ENCODE measurements at places on chromosomes 6 and 20.

- DNase-seq, result no peak
Observed at GRCh38 chr6:117512987-117513573, 30.6 kb downstream of the DCBLD1 start.

DNA sequence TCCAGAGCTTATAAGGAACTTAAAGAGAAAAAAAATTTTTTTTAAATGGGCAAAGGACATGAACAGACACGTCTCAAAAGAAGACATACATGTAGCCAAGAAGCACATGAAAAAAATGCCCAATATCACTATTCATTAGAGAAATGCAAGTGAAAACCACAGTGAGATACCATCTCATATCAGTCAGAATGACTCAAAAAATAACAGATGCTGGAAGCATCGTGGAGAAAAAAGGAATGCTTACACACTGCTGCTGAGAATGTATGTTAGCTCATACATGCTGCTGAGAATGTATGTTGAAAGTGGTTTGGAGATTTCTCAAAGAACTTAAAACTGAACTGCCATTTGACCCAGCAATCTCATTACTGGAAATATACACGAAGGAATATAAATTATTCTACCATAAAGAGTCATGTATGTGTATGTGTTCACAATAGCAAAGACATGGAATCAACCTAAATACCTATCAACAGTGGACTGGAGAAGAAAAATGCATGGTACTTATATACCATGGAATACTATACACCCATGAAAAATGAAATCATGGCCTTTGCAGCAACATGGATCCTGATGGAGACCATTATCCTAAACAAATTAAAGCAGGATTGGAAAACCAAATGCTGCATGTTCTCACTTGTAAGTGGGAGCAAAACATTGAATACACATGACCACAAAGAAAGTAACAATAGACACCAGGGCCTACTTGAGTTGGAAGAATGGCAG, 5.2 kb downstream of the OR11A1 start:
- no peak for DNase-seq

GRCh38 chr20:52033313-52033712, 158.3 kb downstream of the ZFP64 start:
- DNase-seq, result no peak

DNA sequence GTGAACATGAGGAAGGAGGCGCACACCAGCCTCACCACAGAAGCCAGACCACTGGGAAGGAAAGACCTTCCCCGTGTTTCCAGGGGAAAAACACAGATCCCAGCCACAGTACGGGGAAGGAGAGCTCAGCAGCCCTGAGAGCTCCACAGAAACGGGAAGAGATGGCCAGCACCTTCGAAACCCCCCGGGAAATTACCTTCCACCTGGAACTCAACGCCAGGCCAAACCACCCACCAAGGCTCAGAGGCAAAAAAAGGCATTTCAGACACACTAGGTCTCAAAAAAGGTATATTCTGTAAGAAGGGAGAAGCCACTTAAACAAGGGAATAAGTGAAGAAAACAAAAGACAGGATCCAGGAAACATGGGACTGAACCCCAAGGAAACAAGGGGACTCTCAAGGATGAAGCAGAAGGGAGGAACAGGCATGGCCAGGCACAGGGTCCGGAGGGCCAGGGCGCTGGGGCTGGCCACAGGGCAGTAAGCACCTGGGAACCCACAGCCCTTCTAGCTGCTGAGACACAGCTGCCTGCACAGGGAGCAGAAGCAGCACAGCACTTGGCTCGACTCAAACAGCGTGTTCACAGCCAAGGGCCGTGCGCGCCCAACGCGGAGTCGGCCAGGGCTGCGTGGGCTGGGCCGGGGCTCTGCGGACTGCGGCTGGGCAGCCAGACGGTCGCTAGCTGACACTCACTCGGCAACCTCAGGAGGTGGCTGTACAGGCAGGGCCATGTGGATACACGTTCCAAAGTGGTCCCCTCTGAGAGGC, 44.6 kb downstream of the TAF4 start:
- no peak for DNase-seq

- no peak for DNase-seq
Observed at GRCh38 chr6:112560651-112561050, 213.5 kb downstream of the RFPL4B start.

DNA sequence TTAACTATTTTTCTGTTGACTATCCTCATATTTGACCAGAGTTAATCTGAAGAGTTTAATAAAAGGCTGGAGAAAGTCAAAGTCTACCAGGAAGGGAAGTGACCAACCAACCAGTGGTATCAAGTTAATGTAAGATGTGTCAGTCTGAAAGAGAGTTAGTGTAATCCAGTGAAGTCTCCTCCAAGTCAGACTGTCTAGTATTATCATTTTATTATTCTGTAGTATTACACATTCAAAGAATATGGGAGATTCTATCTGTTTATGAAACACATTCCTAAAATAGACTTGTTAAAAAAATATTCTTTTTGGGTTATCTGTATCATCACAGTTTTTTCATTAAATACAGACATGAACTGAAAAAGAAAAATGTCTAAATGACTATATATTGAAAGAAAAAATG, 194.4 kb downstream of the BTBD9 start:
- no peak for DNase-seq

- DNase-seq, result peak; percentile 80
Observed at GRCh38 chr6:158868890-158869825, 50.0 kb upstream of the EZR start.

DNA sequence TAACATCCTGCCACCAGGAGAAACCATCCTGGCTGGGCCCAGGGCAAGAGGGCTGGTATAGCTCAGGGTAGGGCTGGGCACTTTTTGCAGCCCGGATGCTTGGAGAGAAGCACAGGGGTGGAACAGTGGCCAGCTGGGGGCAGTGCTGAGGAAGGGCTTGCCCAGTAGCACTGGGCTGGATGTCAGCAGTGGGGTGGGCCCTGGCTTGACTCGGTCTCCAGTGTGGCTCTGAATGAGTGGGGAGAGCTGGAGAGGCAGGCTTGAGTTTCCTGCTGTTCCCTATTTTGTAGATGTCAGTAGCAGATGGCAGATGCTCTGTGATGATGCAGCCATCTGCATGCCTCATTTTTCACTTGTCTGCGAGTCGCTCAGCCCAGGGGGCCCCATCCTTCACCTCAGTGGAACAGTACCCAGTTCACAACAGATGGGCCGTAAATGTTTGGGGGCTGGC, 56.3 kb upstream of the TULP1 start:
- DNase-seq, result no peak

DNA sequence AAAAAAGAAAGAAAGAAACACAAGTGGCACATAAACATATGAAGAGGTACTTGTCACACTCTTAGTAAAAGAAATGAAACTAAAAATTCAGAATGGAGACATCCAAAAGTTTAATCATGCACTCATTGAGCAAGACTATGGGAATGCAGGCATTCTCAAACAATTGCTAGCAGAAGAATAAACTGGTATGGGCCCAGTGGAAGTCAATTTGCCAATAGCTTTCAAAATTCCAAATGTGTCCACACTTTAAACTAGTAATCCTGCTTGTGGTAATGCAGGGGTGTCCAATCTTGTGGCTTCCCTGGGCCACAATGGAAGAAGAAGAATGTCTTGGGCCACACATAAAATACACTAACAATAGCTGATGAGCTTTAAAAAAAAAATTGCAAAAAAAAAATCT, 97.4 kb downstream of the EPB41L2 start:
- DNase-seq, result no peak

DNA sequence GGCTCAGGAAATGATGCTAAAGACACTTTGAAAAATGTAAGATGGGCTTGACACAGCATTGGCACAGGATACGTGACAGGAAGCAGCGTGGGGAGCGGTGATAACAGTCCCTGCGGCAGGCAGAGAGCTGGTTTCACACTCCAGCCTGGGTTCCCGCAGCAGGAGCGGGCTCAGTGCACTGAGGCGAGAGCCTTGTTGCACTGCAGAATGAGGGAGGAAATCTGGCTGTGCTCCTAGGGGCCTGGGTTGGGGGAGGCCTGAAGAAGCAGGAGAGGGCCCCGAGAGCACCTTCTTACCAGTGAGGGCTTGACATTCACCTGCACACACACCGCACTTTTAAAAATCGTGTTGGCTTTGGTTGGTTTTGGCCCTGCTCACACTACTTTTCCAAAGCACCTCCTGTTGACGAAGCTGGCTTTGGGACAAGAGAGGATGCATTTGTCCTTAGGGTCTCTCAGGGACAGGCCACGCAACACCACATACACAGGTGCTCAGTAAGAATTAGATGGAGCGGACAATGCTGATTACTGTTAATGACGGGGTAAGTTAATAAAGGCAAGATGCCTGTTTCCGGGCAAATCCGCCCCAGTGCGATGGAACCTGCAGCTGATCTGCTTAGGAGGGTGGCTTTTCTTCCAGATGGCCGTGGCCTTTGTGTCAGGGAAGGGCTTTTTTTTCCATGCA, 49.4 kb upstream of the ARMC2 start:
- DNase-seq, result no peak

DNA sequence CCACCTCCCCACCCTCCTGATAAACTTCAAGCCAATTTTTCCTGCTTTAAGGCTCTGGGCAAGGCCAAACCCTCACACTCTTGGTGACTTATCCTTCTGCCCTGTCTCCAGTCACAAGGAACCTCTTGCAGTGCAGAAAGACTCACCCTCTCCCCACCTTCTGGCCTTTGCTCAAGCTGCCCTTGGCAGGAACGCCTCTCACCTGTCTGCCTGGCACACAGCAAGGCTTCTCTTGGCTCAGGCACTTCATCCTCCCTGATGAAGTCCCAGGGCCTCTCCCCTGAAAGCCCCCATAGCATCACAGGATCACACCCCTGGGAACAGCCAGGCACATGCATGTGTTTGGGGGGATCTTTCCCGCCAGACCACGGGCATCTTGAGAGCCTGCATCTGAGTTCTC, 68.8 kb upstream of the NNAT start:
- DNase-seq, result no peak

DNA sequence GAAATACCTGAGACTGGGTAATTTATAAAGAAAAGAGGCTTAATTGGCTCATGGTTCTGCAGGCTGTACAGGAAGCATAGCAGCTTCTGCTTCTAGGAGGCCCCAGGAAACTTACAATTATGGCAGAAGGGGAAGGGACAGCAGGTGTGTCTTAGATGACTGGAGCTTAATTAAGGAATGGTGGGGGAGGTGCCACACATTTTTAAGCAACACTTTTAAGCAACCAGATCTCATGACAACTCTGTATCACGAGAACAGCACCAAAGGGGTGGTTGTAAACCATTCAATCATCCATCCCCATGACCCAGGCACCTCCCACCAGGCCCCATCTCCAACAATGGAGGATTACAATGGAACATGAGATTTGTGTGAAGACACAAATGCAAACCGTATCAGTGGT, 26.9 kb downstream of the FIG4 start:
- no peak for DNase-seq

- DNase-seq, result no peak
Observed at GRCh38 chr20:3839328-3839727, 7.3 kb upstream of the MAVS start.

- no peak for DNase-seq
Observed at GRCh38 chr6:133083248-133083967, 157.7 kb upstream of the EYA4 start.

- no peak for DNase-seq
Observed at GRCh38 chr6:132820629-132821381, 6.4 kb downstream of the RPS12 start.

DNA sequence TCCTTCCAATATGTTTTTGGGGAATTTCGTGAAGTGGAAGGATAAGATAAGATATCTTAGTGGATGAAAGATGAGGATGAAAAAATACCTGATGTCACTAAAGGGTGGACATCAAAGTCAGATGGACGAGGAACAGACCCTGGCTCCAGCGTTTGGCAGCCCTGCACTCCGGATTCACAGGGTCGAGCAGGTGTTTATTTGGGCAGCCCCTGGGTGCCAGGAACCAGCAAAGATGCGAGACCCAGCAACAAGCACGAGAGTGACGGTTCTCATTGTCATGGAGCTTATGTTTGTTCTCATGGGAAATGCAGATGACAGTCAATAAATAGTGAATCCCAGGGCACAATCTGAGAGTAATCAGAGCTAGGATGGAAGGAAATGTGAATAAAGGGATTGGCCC, 131.1 kb downstream of the PHACTR3 start:
- no peak for DNase-seq

DNA sequence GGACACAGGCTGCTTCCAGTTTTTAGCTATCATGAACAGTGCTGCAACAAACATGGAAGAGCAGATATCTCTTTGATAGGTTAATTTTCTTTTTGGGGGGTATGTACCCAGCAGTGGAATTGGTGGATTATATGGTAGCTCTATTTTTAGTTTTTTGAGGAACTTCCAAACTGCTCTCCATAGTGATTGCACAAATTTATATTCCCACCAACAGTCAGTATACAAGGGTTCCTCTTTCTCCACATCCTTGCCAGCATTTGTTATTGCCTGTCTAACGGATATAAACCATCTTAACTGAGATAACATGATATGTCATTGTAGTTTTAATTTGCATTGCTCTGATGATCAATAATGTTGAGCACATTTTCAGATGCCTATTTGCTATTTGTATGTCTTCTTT, 237.6 kb downstream of the MMUT start:
- no peak for DNase-seq

GRCh38 chr20:45771182-45771759, 20.4 kb downstream of the WFDC3 start:
- DNase-seq, result peak; percentile 50

- DNase-seq, result no peak
Observed at GRCh38 chr6:38150021-38150420, 330.5 kb downstream of the ZFAND3 start.

Data from GOT3 (cell line).